AG09319 (cell line): ENCODE measurements at places on chromosomes 1 and 21.

GRCh38 chr1:202056644-202057334, 46.4 kb downstream of the ELF3 start:
- no peak for DNase-seq

DNA sequence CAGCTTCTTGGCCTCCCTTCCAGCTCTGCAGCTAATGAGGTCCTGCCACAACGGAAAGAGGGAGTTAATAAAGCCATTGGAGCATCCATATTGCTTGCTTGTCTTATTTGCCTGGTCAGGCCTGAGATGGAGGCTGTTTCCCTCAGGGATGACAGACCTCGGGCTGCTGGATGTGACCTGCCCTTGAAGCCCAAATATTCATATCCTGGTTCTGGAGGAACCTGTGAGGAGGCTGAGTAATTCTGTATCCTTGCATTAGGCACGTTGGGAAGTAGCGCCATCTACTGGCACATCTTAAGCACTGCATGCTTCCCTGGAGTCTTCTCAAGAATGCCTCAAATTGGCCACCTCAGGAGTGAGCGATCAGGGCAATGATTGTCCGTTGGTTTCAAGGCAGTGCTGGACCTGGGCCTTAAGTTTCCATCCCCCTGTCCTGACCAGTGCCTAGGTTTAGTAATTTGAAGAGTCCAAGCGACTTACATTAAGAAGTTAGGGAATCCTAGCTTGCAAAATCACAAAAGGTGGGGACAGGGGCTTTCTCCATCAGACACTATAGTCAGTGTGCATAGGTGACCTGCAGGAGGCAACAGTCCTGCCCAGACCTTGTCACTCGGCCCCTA, 13.8 kb upstream of the NASP start:
- peak; percentile 50 for DNase-seq

GRCh38 chr1:19436716-19437476, 48.4 kb downstream of the CAPZB start:
- DNase-seq: no peak

DNA sequence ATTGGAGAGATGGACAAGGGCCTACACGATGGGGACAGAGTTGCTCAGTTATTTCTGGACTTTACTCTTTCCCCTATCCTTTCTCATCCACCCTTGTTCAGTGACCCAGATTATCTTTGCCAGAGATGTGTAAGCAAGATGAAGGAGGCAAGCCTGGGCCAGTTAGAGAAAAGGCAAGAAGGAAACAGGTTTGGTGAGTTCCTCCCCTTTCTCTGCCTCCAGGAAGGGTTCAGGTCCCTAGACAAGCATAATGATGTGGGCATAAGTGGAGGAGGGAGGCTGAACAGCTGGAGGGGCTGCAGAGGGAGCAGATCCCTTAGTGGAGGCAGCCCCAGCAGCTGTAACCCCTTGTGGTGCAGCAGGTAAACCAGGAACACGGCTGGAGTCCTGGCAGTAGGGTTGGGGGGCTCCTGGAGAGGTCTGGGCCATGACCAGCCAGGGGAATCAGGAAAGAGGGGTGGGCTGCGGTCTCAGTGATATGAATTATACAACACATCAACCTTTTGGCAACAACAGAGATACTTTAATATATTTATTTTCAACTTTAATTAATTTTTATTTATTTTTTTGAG, 9.2 kb upstream of the CDC42 start:
- DNase-seq: no peak

DNA sequence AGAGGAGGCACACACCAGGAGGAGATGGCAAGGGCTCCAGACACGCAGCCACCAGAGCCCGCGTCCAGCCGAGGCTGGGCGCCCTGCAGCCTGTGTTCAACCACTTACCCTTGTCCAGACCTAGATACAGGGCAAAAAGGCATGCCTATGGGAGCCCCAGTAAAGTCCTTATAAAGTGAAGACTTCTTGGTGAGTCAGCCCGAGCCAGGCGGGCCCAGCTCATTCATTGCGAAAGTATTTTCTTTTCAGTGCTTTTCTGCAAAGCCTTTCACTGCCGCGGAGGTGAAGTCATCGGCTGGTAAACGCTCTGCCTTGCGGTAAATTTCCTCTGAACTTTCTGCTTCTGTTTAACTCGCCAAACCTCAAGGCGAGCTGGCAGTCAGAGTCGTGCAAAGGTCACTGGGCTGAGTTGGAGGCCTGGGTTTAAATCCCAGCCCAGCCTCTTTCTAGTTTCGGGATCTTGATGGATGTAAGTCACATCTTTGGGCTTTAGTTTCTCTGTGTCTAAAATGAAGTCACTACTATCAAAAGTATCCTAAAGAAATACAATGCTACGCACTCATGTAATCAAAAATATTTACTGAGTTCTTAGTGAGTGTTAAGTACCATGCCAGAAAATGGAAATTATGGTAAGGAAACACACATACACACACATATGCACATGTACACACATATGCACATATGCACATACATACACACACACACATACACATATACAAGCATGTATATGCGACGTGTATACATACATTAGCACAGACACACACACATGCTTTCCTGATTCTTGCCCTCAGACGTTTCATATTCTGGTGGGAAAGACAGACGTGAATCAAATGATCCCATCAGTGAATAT, 54.7 kb upstream of the IFFO2 start:
- DNase-seq: peak; percentile 87

DNA sequence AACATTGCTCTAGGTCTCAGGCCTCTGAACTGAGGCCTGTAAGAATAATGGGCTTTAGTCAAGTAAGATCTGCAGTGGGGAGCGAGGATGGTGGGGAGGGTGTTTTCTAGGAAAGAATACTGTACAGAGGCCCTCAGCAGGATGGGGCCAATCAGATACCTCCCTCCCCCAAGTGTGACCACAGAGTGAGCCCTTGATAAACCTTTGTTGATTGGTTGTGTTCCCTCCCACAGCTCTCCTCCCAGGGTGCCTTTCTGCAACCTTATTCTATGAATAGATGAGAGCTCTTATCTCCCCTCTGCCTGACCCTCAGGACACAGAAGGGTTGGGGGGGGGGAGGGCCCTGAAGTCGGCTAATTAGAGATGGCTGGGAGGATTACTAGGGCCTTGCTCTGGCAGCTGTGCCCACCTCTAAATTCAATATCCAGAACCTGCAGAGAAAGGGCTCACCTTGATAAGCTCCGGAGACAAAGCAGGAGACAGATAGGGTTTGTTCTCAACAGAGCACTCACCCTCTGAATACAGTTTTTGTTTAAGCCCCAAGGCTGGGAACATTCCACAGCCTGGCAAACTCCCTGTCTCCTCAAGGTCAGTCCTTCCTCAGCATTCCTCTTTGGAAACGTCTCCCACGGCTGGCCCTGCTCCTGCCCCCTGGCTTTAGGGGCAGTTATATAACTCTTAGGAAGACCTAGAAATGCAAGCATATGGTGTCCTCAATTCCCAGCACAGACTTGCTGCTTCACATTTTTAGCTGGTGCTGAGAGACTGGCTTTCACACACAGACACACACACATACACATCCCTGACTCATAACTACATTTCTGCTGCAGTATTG, 42.9 kb downstream of the ATP1A1 start:
- no peak for DNase-seq

GRCh38 chr1:173285048-173285447, 77.9 kb upstream of the TNFSF4 start:
- no peak for DNase-seq

DNA sequence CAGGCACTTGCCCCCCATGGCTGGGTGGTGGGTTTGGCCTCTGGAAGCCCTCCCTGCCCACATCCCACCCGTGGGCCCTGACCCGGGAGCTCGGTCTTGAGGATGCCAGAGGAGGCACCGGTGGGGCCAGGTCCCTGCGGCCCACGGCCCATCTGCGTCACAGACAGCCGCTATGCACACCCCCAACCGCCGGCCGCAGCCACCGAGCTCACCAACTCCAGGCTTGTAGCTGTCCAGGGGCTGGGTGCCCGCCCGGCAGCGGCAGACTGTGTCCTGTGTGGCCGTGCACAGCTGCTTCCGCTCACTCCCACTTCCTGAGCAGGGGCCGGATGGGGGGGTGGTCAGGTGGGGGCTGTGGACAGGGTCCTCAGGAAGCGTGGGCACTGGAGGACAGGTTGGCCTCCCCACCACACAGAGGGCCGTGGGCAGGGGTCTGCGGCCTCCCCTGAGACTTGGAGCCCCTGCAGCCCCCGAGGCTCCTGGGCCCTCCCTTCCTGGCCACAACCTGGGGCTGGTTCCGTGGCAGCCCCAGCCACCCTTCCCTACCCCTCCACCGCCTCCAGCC, 1.1 kb downstream of the TNFRSF4 start:
- no peak for DNase-seq

GRCh38 chr1:206040328-206040727, 12.6 kb upstream of the RHEX start:
- no peak for DNase-seq

- no peak for DNase-seq
Measured at GRCh38 chr21:44616591-44616926, 4.7 kb downstream of the KRTAP10-8 start.

- DNase-seq: no peak
Measured at GRCh38 chr1:209802780-209803152, 3.2 kb downstream of the IRF6 start.
